ENCODE measurements at places on chromosomes 2 and 18.

DNA sequence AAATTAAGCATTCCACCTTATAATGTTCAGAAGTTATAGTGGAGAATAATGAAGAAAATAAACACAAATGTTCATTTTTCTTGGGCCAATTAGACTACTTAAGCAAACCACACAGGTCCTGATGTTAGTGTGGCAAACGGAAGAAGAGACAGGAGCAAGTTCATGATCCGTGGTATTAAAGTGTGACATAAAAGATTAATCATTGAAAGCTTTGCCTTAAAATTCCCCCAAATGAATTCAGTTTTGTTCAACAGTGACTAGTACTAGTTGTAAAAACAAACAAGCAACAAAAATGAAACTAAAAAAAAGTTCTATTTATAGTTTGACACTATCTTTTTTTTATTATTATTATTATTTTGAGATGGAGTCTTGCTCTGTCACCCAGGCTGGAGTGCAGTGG is 73.7 kb downstream of the RFTN2 start:
- DNase-seq = no peak

DNA sequence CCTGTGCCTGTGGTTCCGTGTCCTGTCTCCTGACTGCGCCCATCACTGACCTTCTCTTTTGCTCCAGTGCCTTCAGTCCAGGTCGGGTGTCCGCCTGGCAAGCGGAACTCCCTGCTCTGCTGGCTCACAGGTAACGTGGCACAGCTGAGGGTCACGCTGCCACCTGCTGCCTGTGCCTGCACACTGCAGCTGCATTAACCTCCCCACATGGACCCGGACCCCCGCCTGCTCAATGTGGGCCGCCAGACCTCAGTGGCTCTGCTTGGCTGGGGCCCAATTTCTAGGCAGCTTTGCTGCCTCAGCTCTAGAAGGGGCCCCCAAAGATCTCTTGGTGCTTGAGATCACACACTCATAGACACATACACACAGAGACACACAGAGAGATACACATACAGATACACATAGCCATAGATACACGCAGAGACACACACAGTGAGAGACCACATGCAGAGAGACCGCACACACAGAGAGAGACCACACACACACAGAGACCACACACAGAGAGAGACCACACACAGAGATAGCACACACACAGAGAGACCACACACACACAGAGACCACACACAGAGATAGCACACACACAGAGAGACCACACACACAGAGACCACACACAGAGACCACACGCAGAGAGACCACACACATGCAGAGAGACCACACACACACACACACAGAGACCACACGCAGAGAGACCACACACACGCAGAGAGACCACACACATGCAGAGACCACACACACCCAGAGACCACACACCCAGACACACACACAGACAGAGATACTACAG is 14.9 kb upstream of the CNNM3 start:
- DNase-seq = peak; percentile 49

GRCh38 chr2:198308368-198308767 is 504.0 kb downstream of the PLCL1 start:
- DNase-seq = no peak

DNA sequence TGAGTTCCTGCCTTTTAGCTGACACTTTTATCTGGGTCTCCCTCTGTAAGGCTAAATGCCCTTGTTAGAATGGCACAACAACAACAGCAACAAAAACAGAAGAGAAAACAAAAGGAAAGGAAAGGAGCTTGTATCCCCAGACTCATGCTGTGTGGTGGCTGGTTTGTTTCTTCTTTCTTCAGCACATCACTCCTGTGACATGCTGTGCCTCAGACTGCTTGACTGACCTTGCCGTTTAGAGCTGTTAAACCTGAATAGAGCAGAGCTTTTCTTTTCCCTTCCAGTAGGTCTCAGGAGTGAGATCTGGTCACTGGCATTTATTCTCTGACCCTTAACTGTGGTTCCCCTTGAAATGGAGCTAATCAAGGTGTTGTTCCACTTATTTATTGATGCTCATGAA is 18.9 kb downstream of the GALNT13 start:
- DNase-seq = no peak

DNA sequence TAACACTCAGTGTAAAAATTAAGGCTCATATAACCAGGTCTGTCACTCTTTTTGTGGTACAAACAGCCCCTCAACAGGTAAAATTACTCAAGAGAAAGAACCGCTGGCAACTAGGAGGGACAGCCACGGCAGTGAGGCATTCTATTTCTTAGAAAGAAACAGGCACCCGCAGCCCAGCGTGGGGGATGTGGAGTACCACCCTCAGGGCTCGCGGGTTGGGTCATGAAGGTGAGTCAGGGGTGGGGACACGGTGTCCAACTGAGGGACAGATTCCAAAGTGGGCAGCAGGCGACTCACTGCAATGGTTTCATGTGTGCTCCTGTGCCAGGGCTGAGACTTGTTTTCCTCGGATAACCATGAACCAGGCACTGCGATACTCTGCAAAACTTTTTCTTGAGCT is 129.4 kb downstream of the DTNB start:
- no peak for DNase-seq

DNA sequence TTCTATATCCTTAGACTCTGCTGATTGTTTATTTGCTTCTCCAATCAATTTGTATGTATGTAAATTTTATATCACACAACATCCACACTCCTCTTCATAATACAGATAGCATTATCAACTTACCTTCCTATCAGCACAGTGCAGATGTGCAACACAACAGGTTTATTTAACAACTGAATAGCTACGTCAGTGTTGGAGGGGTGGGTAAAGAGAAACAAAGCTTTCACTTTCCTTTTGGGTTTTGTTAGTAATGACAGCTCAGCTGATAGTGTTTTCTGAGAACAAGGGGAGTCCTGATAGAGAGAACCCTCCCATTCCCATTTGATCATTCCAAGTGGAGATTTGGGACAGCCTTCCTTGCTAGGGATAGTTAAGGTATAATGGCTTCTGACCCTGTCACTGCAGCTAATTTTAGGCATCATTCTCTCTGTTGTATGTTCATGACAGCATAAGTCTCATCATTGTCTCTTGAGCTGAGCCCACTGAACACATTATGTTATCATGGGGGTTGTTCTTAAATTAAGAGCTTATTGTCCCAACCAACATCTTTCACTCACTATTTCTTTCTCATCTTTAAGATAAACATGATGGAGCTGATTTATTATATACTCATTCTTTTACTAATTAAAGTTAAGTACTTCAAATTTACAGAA is 227.7 kb downstream of the GPD2 start:
- no peak for DNase-seq

DNA sequence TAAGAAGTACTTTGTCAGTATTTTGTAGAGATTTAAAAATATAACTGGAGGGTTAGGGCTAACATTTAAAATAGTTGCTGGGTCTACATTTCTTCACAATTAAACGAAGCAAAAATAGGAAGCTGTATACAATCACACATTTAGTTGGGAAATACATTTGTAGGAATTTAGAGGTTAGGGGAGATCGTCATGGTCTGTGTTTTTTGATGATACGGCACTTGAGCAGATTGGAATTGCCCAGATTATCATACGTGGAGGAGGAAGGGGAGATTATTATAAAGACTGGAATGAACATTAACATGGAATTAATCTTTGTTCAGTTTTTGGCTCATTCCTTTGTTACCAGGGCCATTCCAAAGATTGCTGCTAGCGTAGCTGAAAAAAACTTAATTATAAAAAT is 84.6 kb downstream of the MTA3 start:
- no peak for DNase-seq

DNA sequence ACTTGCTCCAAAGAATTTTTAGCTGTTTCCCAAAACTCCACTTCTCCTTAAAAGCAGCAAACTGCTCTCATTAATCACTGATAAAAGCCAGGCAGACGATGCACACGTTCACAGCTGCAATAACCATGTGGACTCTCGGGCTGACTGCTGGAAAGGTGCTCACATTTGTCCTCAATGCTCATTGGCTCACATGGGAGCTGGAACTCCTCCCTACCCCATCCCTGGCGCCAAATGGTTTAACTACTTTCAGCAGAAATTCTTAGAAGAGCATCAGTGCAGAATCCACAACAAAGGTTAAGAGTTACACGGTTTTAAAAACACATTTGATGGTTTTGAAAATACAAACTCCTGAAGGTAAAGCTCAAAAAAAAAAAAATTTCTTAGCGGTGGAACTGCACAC is 117.1 kb downstream of the NOL10 start:
- no peak for DNase-seq

DNA sequence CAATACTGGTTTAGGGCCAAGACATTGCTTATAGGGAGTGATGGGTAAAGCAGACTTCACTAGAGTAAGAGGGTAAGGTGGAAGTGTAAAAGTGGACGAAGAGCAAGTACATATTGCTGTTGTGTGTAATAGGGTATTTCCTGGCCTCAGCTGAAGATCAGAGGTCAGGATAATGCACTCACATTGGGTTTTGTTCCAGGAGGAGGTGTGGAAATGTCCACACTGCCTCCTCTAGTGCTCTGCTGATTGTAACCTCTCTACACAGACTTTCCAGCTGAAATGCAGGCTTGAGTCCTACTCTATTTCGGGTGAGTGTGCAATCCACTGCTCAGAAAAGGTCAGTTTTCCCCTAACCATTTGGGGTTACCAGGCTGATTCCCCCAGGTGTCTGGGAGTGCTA is 41.7 kb upstream of the PLA2R1 start:
- no peak for DNase-seq

- DNase-seq = no peak
Observed at GRCh38 chr2:174484573-174484972, 2.3 kb downstream of the GPR155 start.

Data from activated CD8-positive, alpha-beta memory T cell treated with anti-CD3 and anti-CD28 coated beads for 1 hour (primary cell).